ENCODE measurements at places on chromosomes 7 and 10. TPM values are rescaled to one million over a fixed set of nuclear protein-coding genes. Genes with fewer than 3 reads are reported as not detected.

ZNF727 gene
- 0.58 TPM for total RNA-seq

IKZF1 gene
- total RNA-seq, result 297 TPM

RAPGEF5 gene
- total RNA-seq, result not detected

TMEM236 gene
- 0.05 TPM for total RNA-seq

Measured in CD4-positive, alpha-beta T cell (primary cell).